ENCODE measurements at places on chromosomes 5 and 9. TPM values are rescaled to one million over a fixed set of nuclear protein-coding genes. Genes with fewer than 3 reads are reported as not detected.

PCDHA9 gene
- total RNA-seq = 0.59 TPM

DNA sequence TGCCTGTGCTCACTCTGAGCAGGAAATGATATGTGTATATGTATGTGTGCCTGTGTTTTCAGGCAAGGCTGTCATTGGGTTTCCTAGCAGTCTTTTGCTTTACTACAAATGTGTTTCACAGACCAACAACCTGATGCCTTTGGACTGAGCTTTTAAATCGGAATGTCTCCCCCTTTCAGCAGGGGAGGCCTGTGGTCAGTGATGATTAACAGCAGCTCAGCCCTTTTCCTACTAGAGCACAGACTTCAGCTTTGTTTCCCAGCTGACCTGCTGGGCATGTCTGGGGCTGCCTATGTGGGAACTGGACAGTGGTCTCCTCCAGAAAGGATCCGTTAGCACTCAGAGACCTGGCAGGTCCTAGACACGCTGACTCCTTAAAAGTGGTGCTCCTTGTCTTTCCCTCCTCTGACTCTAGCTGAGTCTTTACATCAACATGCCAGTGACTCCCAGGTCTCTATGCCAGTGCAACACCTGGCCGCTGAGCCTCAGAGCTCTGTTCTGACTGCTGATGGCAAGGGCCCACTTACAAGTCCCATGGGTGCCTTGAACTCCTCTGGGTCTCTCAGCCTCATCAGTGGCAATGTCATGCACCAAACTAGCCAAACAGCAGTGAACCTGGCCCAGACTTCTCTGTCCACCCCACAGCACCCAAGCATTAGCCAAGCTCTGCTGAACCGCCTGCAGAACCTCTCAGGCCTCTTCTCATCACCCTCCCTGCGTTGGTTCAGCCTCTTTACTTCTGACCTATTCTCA is 7.7 kb downstream of the MACROH2A1 start:
- no peak for DNase-seq

GRCh38 chr5:34503379-34504253 is 152.5 kb upstream of the RAI14 start:
- DNase-seq = no peak

- no peak for DNase-seq
Observed at GRCh38 chr5:5430136-5430535, 7.7 kb downstream of the ICE1 start.

- no peak for DNase-seq
Observed at GRCh38 chr5:175740014-175740413, 82.1 kb downstream of the HRH2 start.

GRCh38 chr9:38180656-38181055 is 111.6 kb upstream of the SHB start:
- DNase-seq = no peak

DNA sequence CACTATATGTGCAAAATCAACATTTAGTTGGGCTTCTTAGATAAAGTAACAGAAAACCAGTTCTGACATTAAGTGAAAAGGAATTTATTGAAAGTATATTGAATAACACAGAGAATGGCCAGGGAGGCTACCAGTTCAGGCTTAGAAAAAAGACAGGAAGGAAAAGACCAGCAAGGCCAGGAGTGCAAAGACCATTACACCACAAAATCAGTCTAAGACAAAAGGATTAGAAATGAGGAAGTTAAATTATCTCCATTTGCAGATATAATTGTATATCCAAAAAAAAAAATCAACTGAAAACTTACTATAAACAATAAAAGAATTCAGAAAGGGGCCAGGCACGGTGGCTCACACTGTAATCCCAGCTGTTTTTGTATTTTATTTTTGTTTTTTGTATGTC is 4.8 kb upstream of the TEX10 start:
- no peak for DNase-seq

GRCh38 chr9:14616188-14616982 is 76.8 kb downstream of the ZDHHC21 start:
- DNase-seq = peak; percentile 2

DNA sequence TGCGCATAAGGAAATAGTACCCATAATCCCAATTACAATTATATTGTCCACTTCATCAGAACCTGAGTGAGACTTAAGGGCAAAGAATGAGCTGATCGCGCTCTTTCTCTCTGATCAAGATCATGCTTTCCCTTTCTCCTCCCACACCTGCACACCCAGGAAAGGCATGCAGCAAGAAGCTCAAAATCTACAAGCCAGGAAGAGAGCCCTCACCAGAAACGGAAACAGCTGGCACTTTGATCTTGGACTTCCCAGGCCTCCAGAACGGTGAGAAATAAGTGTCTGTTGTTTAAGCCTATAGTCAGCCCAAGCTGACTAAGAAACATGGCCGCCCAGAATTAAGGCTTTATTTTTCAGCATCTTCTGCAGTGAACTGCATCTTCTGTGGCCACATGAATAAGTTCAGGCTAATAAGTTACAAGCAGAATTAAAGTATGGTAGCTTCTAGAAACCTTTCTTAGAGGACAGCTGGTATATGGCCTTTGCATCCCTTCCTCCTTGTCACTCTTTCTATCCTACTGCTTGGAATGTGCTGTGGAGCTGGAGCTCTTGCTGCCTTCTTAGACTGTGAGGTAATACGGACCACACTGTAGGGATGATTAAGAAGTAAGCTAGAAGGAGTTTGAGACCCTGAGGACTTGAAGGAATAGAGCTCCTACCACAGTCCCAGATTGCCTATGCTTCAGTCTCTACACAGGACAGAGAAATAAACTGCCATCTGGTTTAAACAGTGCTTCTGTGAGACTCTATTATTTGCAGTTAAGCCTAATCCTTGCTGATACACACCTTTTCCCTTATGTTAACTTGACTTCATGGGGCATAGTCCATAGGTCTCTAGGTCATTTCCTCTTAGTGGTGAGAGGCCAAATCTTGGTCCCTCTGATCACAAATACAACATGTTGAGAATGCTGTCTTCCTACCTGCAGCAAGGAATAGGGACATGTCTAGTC is 17.2 kb downstream of the OR2S2 start:
- DNase-seq = no peak

F2RL1 gene
- total RNA-seq = 122 TPM

DNA sequence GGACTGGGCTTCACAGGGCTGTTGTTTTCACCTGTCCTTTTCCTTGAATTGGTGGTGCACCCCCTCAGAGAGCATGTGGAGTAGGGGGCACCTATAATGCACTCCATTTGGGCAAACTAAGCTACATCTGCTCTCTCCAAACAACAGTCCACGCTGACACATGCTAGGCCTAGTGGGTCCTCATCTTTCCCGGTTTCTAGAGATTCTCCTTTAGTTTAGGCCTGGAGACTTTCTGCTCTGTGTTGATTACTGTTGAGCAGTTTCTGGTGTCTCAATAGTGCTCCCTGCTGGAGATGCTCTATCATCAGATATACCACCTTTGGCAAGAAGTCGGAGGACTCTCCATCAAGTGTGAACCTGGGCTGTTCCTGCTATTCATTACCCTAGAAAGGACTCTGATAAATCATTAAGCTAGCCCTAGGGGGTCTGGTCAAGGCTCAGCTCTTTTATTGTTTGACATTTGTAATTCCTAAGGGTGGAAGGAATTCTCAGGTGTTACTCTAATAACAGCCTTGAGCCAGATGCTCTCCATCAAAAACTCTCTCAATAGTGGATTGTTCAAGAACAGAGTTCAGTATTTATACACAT is 64.0 kb upstream of the FYB1 start:
- DNase-seq = peak; percentile 79

OTP gene
- not detected for total RNA-seq

MEIKIN gene
- not detected for total RNA-seq

STPG3 gene
- total RNA-seq = not detected

DNA sequence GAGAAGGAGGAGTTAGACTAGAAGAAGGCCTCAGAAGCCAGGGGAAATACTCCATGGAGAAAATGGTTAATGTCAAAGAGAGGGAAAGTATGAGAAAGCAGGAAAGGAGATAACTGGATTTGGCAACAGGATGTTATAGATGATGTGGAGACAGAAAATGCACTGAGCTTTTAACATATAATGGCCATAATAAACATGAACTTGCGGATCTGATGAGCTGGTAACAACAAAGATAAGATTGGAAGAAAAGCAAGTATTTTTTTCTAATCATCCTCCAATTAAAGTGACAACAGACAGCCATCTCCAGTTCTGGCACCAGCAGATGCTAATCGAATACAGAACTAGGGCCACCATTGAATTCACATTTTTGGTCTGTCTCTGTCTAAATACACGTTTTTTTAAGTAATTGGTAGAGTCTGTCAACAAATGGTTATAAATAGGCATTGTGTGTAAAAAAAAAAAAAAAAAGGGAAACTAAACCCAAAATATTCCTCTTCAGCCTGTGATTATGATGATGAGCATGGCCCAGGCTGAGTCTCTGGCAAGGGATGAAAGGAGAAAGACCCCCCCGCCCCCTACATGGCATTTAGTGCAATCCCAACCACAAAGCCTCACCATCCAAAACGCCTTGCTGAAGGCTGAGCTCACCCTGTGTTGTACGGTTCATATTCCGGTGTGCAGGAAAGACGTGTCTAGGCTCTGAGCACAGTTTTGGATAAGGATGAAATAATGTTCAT is 149.5 kb upstream of the LHFPL2 start:
- no peak for DNase-seq

NR5A1 gene
- total RNA-seq = not detected

NLN gene
- 48.0 TPM for total RNA-seq

LHX2 gene
- not detected for total RNA-seq

TSLP gene
- total RNA-seq = 0.20 TPM

DNA sequence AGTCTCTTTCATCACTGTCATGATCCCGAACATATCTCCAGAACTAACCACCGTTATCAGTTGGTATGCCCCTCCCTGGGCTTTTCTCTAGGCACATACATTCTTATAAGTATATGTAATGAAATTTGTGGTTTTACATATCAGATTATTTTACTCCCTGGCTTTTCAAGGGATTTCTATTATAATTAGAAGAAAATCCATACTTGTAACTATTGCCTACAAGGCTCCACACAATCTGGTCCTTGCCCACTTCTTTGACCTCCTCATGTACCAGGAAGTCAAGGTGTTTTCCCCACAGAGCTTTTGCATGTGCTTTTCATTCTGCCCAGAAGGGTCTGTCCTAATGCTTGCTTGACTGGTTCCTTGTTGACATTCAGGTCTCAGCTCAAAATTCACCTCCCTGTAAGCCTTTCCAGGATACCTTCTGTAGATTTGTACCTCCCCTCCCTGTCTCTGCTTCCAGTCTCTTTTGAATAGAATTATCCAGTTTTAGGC is 33.6 kb upstream of the HSD17B4 start:
- DNase-seq = peak; percentile 74

RBM27 gene
- 24.1 TPM for total RNA-seq

DNA sequence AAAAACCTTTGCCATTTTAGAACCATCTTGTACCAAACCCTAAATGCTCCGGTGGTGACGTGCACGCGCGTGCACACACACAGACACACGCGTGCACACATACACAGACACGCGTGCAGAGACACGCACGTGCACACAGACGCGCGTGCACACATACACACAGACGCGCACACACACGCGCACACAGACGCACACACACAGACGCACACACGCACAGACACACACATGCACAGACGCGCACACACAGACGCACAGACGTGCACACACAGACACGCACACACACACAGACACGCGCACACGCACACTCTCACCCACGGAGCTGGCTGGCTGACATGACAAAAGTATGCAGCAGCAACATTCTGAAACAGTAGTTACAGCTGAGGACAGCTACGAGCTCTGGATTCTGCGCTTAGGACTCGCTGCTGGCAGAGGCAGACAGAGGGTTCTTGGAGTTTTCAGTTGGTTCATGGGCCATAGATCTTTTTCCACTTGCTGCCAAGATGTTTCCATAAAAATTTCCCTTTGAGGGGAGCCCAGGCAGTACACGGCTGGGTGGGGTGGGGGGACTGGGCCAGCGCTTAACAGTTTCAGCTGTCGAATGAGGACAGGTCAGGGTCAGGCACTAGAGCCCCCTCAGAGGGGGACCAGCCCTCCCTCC is 46.2 kb upstream of the UBAC1 start:
- DNase-seq = no peak

GRCh38 chr5:173020643-173021042 is 35.5 kb upstream of the CREBRF start:
- no peak for DNase-seq

DNA sequence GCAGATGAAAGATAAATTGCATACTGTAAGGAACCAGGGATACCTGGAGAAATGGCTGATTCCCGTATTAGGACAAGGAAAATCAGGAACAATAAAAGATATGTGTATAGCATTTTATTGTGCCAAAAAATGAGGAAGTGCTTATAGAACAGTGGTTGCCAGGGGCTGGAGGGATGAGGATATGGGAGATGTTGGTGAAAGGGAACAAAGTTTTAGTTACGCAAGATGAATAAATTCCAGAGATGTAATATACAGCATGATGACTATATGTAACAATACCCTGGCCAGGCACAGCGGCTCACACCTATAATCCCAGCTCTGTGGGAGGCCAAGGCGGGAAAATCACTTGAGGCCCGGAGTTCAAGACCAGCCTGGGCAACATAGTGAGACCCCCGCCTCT is 101.8 kb downstream of the CDK5RAP2 start:
- no peak for DNase-seq

GRCh38 chr9:78620764-78621163 is 323.8 kb downstream of the PSAT1 start:
- DNase-seq = no peak

GRCh38 chr9:116327701-116328405 is 174.3 kb downstream of the PAPPA start:
- DNase-seq = no peak

FAXDC2 gene
- total RNA-seq = not detected

DNA sequence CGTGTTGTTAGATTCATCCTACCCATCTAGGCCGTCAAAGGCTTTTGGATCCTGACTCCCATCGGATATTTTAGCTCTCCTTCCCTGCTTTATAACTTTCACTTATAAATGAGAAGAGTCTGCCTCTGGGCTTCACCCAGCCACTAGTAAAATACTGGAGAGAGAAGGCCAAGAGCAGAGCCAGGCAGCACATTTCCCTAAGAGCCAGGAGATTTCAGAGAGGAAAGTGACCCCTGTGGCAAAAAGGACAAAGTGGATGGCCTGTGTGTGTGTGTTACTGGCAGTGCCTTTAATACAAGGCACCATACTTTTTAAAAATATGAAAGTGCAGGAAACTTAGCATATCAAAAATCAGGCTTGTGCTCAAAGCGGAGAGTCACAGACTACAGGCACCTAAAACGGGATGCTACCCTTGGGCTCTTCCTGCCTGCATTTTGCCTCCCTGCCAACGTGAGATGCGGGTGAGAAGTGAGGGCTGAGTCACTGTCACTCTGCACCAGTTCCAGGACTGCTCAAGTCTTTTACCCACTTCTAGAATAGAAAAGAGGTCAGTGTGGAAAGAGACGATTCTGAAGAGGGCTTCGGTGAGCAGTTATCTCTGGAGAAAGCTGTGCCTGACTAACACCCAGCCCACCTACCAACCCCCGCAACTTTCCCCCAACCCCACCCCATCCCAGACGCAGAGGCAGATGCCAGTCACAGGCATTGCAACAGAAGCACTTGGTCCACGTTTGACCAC is 15.9 kb downstream of the NFIL3 start:
- DNase-seq = no peak

ENC1 gene
- 100 TPM for total RNA-seq

DNA sequence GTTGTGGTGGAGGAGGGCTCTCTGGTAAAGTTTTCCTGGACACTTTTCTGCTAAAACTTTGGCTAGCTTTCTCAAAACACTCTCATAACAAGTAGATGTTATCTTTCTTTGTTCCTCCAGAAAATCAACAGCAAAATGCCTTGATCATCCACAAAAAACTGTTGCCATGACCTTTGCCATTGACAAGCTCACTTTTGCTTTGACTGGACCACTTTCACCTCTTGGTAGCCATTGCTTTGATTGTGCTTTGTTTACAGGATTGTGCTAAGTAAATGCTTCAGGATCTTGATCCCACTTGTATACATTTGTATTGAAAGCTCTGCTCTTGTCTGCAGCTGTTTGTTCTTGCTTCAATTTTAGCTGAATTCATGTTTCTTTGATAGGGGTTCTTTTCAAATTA is 143.9 kb upstream of the NR3C1 start:
- DNase-seq = no peak

SLC22A4 gene
- 3.1 TPM for total RNA-seq

All from Calu3 (cell line).